Fibroblast of the aortic adventitia (primary cell): ENCODE measurements at places on chromosomes 12 and 14.

GRCh38 chr14:30450631-30451545 lies 108.1 kb upstream of the G2E3 start:
- DNase-seq, result no peak

GRCh38 chr12:123089140-123089539 lies 61.8 kb downstream of the PITPNM2 start:
- DNase-seq, result no peak

GRCh38 chr12:24083838-24084237 lies 134.4 kb upstream of the SOX5 start:
- DNase-seq, result no peak

- no peak for DNase-seq
Measured at GRCh38 chr14:78586681-78587080, 416.5 kb downstream of the NRXN3 start.

DNA sequence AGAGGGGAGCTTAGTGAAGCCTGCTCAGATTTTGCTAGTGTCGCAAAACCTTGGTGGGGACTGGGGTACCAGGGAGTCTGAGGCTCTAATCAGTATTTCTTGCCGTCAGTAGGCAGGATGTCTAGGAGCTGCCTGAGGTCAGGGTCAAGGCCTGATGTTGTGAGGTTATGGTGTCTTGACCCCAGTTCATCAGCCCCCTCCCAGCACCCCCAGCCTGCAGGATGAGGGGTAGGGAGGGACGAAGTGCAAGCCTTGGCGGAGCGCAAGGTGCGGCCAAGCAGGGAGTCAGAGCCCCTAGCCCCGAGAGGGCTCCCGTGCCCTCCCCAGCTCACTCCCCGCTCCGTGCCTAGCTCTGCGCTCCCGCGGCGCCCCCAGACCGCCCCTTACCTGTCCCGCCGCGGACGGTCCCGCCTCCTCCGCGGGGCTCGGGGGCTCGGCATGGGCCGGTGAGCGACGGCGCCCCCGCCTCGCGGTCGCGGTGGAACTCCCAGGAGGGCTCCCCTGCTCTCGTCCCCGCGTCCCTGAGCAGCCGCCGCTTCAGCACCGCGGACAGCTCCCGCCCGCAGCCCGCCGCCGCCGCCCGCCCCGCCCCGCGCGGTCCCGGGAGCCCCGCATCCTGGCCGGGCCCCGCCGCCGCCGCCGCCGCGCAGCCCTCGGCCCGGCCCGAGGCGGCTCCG lies 347 bp downstream of the SYNDIG1L start:
- DNase-seq, result no peak

GRCh38 chr12:46524778-46525177 lies 152.2 kb upstream of the SLC38A2 start:
- DNase-seq, result peak; percentile 99

GRCh38 chr12:65868133-65868705 lies 43.9 kb downstream of the HMGA2 start:
- peak; percentile 94 for DNase-seq

- DNase-seq, result peak; percentile 38
Measured at GRCh38 chr14:96741151-96741977, 55.8 kb upstream of the VRK1 start.

DNA sequence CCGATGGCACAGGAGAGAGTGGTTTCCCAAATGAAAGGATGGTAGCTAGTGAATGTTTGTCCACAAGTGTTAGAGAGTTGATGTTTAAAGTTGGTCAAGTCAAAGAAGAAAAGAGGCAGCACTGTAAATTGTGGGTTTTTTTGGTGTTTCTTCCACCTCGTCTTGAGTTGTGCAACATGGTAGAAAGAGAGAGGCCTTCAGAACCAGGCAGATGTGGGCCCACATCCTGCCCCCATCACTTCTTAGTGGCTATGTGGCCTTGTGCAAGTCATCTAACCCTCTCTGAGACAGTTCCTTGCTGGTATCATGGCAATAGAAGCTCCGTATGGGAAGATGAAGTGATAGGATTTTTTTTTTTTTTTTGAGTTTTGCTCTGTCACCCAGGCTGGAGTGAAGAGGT lies 60.8 kb downstream of the NDUFA12 start:
- DNase-seq, result no peak

DNA sequence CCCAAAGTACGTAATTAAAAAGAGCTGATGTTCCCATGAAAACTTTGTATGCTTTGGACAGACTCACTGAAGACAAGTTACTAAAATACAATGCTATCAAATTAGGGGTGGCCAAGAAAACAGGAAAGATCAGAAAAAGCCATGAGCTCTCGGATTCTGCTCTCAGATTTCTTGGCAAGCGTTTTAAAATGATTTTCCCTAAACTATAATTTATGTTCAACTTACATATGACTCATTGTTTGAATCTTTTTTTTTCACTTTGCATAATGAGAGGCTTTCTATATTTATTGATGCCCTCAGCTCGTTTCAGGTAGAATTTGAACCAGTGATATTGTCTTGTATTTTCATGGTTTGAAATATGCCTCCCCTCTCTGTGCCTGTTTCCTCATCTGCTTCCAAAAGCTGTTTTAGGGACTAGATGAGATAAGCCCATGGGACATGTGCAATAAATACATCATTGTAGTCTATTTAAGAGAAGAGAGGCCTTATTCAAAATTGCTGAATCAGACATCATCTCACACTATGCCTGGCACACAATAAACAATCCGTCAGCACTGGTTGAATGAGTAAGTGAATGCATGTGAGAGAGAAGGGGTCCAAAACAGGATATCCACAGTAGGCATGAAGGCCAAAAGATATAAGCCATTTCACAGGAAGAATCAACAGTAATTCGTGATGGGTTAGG lies 4.7 kb upstream of the IPO8 start:
- DNase-seq, result peak; percentile 28

DNA sequence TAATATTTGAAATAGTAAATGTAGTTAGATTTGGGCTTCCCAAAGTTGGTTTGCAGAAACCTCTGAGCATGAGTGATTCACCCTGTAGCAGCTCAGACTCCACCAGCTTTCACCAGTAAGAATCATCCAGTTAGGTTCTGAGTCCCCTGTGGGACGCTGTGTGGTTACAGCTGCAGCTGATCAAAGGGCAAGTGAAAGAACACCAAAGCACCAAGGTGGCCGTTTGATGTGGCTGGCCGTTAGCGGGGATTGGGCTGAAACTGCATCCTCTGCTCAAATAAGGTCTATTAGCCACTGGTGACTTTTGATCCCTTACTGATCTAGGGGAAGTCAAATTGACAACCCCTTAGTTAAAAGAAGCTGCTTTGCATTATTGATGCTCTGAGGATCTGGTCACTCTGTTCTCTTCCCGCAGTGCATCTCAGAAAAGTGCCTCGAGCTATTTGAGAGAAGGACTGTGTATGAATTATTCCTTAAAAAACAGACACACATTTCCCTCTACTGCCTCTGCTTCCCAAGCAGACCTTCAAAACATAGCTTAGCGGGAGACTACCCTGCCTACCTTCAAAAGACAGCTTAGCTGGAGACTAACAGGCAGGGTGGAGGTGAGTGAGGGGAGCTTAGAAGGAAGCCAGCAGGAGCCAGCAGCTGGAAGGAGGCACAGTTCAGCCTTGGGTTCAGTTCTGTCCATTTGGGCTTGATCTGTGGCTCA lies 3.7 kb downstream of the ABHD12B start:
- peak; percentile 17 for DNase-seq

- DNase-seq, result no peak
Measured at GRCh38 chr12:132715874-132716273, 5.2 kb downstream of the PGAM5 start.

DNA sequence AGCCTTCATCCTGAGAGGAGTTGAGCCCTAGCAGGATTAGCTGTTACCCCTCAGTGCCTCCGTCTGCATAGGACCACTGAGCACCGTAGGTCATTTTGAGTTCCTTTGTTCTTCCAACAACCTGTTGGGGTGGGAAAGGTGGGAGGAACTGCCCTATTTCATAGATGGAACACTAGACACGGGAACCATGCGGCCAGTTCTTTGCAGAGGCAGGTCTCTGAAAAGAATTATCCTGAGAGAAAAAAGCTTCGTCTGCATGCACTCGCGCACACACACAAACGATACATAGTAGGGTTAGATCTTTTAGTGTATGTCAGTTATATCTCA lies 28.5 kb downstream of the TRAFD1 start:
- no peak for DNase-seq

- DNase-seq, result no peak
Measured at GRCh38 chr12:48157889-48158370, 615 bp upstream of the ASB8 start.

DNA sequence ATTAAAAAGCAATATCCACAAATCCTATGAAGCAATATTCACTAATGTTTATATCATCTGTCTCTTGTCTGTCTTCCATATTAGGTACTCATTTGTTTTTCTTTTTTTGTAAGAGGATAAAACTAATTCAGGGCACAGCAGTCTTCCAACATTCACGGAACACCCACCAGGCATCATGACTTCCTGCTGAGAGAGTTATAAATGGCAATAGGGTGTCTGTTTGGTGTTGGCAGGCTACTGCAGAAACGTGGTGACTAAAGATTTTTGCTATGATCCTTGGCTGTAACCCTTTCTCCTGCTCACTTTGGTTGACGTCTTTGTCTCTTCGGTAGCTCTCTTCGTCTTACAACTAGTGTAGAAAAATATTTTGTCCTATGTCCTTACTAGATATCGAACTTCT lies 860.6 kb upstream of the MGAT4C start:
- no peak for DNase-seq

GRCh38 chr12:110656071-110656655 lies 32.8 kb downstream of the HVCN1 start:
- DNase-seq, result no peak

- no peak for DNase-seq
Measured at GRCh38 chr14:72554401-72554800, 339.5 kb downstream of the DPF3 start.

- no peak for DNase-seq
Measured at GRCh38 chr12:108033090-108033489, 96.0 kb upstream of the WSCD2 start.

- DNase-seq, result peak; percentile 47
Measured at GRCh38 chr12:20434996-20435395, 66.7 kb downstream of the PDE3A start.

DNA sequence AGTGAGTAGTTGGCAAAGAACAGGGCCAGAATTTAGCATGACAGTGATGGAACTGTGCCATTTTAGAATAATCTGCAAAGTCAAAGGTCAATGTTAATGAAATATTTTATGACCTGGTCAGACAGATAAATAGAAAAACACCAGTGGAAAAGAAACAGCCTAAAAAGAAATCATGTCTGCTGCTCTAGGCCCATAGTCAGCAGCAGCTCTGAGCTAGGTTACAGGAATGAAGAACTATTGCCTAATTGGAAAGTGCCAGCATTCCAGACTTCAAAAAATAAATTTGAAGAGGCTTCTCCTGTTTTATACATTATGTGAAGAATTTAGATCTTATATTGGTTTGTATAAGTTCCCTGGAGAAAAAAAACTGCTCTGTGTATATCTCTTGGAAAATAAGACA lies 9.8 kb downstream of the NPC2 start:
- DNase-seq, result peak; percentile 23

- DNase-seq, result no peak
Measured at GRCh38 chr12:65721541-65722190, 102.6 kb upstream of the HMGA2 start.

- peak; percentile 75 for DNase-seq
Measured at GRCh38 chr12:47686645-47687240, 19.1 kb downstream of the RPAP3 start.

- no peak for DNase-seq
Measured at GRCh38 chr12:54413284-54414190, 5.5 kb downstream of the ITGA5 start.

GRCh38 chr14:62123961-62124360 lies 361.7 kb downstream of the SNAPC1 start:
- DNase-seq, result no peak
